ENCODE measurements at places on chromosomes 5 and 9.

GRCh38 chr9:135817951-135818717, 89.2 kb downstream of the CAMSAP1 start:
- no peak for DNase-seq

- no peak for DNase-seq
These were observed 266.1 kb downstream of the PRR16 start for GRCh38 chr5:120730214-120730613.

DNA sequence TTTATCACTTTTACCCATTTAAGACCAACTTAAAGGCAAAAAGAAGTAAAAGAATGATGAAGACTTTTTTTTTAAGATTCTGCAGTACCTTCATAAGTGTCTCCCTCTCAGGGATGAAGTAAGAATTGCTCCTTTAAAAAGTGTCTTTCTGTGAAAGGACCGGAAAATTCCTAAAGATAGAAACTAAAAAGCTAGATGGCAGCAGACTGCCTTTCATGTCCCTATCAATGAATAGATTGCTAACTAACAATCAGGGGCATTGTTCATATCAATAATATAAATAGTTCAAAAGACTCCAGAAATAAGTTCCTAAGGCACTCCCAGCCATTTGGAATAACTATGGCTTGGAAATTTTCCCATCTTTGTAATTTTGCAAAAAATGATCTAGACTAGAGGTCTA, 558.0 kb downstream of the PDE4D start:
- DNase-seq = no peak

GRCh38 chr5:20445326-20445860, 457.4 kb upstream of the CDH18 start:
- no peak for DNase-seq

- no peak for DNase-seq
These were observed 103.7 kb downstream of the SIL1 start for GRCh38 chr5:139094154-139095131.

Data from fibroblast of skin of scalp (primary cell).